ENCODE measurements at places on chromosomes 2 and 18. TPM values are rescaled to one million over a fixed set of nuclear protein-coding genes. Genes with fewer than 3 reads are reported as not detected.

The HRH4 gene
- not detected for total RNA-seq

The ERMN gene
- not detected for total RNA-seq

The FHOD3 gene
- total RNA-seq = under 0.01 TPM

The SYT4 gene
- total RNA-seq = not detected

The ST8SIA5 gene
- total RNA-seq = under 0.01 TPM

The SH3YL1 gene
- total RNA-seq = 8.9 TPM

The STAT4 gene
- total RNA-seq = 0.51 TPM

The GPR39 gene
- not detected for total RNA-seq

The MC4R gene
- not detected for total RNA-seq

The LOXHD1 gene
- total RNA-seq = under 0.01 TPM

The CIDEA gene
- not detected for total RNA-seq

The DUSP19 gene
- total RNA-seq = 2.1 TPM

The UGT1A9 gene
- total RNA-seq = not detected
